Stimulated activated CD8-positive, alpha-beta memory T cell treated with anti-CD3 and anti-CD28 coated beads, Interleukin-12 subunit alpha, Interleukin-12 subunit beta, amount 100 ng/mL, for 1 hour (primary cell): ENCODE measurements at places on chromosomes 2 and 18.

DNA sequence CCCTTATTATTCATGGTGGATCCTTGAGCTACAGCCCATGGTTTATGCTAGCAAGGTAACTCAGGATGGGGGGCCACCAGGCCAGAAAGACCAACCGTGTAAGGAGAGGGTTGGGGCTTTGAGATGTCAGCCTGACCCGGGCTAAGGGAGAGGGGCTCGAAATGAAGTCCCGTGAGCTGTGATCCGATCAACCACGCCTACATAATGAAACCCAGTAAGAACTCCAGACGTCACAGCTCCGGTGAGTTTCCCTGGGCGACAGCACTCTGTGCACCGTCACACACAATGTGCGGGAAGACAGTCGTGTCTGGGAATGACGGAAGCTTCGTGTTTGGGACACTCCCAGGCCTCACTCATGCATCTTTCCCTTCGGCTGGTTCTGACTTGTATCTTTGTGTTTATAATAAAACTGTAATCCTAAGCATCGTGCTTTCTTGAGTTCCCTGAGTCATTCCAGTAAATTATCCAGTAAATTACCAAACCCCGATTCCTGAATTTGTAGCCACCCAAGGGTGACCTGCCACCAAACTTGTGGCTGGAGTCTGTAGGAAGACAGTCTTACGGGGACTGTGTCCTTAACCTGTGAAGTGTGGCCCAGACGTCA, 44.2 kb downstream of the CYP27C1 start:
- no peak for DNase-seq

GRCh38 chr2:221914334-221914880, 342.3 kb upstream of the EPHA4 start:
- DNase-seq, result no peak

- no peak for DNase-seq
Observed at GRCh38 chr18:35278969-35279368, 11.1 kb downstream of the ZSCAN30 start.

GRCh38 chr2:108588070-108588668, 53.9 kb downstream of the LIMS1 start:
- DNase-seq, result no peak

DNA sequence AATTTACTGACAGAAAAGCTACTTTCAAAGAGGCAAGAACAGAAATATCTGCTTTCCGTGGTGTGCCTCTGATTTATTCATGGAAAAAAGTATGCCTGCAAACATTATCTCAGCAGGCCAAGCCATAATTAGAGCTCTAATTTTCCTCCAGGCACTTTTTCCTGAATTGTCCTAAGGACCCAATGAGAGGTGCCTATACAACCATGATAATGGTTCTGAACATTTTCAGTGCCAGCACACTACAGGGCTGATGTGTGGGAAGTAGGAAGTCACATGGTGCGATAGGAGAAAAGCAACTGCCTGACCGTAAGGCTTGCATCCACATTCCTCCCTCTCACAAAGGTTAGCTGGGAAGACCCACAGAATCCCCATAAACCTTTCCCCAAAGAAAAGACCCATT, 45.9 kb upstream of the EGR4 start:
- no peak for DNase-seq

GRCh38 chr2:209773377-209773776, 1.7 kb downstream of the UNC80 start:
- no peak for DNase-seq
